ENCODE measurements at places on chromosomes 1 and 21.

DNA sequence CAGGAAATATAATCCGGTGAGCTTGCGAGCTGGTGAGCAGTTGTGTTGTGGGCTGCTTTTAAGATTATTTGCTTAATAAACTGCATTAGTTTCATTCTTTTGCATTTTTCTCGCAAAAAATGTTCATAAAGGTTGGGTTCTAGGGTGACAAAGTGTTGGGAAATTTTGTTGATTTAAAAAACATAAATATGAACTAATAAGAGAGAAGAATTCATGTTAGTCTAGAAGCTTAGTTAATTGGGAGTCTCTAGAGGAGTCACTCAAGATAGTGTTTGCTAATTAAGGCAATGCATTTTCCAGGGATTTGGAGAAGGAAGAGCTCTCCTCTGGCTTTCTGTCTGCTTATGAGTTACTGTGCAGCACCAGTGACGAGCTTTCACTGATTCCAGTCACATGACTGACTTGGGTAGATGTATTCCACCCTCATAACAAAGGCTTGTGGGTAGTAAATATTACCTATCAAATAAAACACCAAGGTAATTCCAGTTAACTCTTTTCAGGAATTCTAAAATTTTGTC is 417.0 kb downstream of the PTBP2 start:
- DNase-seq: no peak

GRCh38 chr1:2046953-2047748 is 3.1 kb upstream of the PRKCZ start:
- DNase-seq: no peak

- no peak for DNase-seq
Observed at GRCh38 chr1:6832531-6833188, 47.4 kb downstream of the CAMTA1 start.

- no peak for DNase-seq
Observed at GRCh38 chr1:12614402-12615158, 3.4 kb downstream of the DHRS3 start.

- no peak for DNase-seq
Observed at GRCh38 chr1:167748906-167749305, 27.1 kb downstream of the MPZL1 start.

- DNase-seq: no peak
Observed at GRCh38 chr1:239718571-239718970, 332.2 kb downstream of the CHRM3 start.

DNA sequence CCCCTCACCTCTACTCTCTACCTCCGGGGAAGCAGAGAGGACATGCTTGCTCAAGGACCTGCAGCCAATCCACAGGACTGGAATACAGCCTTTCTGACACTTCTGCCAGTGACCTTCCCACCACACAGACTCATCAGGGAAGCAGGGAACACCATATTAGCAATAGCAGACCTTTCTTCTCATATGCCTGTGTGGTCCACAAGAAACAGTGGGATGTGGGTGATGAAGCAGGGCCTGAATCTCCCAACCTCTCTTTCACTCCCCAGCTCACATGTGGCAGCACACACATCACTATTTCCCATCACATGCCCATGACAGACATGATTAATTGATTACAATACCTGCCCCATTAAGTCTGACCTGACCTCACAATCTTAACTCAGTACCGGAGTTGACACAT is 695.1 kb downstream of the MATN1 start:
- DNase-seq: no peak

DNA sequence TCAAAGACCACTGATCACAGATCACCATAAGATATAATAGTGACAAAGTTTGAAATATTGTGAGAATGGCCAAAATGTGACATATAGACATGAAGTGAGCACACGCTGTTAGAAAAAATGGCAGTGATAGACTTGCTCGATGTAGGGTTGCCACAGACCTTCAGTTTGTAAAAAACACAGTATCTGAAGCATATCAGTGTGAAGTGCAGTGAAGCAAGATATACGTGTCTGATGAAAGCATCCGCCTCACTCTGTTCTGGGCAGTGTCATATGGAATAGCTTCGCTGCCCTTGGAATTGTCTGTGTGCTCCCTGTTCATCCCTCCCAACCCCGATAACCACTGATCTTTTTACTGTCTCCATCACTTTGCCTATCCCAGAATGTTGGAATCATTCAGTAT is 50.7 kb downstream of the GALNT2 start:
- no peak for DNase-seq

DNA sequence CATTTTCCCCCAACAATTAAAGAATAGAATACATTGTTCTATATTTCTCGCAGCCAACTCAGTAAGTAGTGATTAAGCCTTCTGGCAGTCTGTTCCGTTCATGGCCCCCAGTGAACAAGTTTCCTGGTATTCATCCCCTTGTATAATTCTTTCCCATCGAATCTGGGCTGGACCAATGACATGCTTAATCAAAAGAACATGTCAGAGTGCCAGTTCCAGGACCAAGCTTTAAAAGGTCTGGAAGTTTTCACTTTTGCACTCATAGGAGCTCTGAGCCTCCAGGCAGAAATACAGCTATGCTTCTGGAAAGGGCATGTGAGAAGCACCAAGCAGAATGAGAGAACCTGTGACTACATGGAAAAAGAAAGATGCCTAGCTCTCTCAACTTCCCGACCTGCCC is 22.5 kb upstream of the DPYD start:
- DNase-seq: no peak

DNA sequence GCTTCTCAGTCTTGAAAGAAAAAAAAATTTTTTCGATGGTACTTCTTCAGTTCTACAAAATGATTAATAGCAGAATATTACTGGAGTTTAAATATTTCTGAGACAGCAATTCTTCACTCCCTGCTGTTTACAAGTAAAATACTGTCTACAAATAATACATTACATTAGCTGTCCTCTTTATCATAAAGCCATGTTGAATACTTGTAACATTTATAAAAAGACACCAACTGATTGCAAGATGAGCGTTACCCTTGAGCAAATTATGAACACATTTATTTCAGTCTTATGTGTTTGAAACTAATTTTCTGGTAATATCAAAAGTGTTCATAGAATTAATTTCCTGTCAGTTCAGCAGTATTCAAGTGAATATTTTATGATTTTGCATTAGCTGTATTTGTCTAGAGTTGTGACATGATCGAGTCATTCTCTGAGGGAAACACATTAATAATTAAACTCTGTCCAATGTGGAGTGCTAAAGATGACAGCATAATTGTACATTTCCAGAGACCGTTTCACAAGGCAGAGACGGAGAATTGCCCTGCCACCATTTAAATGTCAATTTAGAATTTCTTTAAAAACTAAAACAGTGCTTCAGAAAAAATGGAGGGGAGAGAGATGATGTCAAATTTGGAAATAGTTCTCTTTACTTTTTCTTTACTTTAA is 1359.0 kb upstream of the ADGRL4 start:
- no peak for DNase-seq

- no peak for DNase-seq
Observed at GRCh38 chr1:109441069-109441468, 14.8 kb upstream of the PSMA5 start.

DNA sequence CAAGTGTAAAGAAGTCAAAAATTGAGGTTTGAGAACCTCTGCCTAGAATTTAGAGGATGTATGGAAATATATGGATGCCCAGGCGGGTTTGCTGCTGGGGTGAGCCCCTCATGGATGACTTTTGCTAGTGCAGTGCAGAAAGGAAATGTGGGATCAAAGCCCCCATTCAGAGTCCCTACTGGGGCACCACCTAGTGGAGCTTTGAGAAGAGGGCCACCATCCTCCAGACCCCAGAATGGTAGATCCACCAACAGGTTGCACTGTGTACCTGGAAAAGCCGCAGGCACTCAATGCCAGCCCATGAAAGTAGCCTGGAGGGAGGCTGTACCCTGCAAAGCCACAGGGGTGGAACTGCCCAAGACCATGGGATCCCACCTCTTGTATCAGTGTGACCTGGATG is 330.7 kb upstream of the DPYD start:
- no peak for DNase-seq

DNA sequence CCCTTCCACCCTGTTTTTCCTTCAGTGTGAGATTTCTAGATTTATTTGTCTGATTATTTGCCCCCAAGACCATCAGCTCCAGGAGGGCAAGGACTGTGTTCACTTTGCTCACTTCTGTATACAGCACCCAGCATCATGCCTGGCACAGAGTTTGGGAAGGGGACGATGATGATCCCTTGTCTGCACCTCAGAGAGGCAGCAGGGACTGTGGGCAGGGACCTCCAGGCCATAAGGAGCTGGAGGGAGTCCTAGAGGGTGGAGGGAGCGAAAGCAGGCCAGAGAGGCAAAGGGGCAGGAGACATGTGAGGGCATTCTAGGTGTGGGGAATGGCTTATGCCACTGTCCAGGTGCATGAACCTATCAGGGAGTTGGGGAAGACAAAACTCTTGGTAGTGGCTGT is 32.8 kb downstream of the H3-3A start:
- no peak for DNase-seq
